ENCODE measurements at places on chromosomes 3 and 15.
A peak's percentile ranks its signal among the peaks of the same experiment; 100 is the strongest.

- no peak for DNase-seq
Measured at GRCh38 chr3:64975147-64975546, 287.3 kb upstream of the ADAMTS9 start.

DNA sequence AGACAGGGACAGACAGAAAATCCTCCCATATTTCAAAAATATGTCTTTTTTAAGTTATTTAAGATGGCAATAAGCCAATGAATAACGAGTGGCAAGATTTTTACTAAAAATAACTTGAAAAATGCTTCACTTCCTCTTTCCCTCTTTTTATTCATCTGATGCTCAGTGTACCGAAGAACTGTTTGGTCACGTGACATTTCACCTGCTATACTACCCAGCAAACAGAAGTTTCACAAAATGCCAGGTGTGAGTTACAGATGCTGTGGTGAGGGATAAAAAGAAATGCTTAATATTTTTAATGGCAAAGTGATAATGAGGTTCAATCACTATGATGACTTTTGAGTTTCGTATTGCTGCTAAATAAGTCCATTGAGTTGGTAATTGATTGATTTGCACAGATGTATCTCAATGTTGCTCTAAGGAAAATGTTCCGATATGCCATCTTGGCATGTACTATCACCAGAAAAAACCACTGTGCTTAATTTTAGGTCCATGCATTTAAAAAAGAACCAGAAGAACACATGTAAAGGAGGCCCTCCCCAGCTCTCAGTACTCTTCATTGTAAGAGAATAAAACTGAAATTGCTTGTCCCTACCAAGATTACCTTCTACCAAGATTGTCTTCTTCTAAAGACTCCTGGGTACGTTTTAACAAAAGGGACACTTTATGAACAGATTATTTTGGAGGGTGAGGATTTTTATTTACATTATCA, 26.0 kb upstream of the SEC62 start:
- no peak for DNase-seq

DNA sequence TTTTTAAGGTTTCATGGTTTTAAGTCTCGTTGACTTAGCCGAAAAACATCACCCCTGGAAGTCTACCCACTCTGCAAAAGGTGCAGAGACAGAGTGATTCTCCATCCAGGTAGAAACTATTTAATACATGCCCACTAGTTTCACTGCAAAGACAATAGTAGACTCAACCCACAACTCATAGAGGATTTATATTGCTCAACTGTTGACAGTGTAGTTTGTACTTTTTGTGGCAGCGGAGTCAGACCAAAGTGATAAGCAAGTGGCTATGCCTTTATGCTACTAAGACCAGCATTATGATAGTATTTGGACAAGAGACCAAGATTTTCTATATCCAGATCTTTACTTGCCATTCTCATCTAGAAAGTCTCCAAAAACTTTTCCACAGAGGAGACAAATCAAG, 98.8 kb upstream of the ZBTB20 start:
- no peak for DNase-seq

GRCh38 chr3:177852001-177852807, 654.9 kb upstream of the TBL1XR1 start:
- no peak for DNase-seq

GRCh38 chr15:69578787-69579583, 126.4 kb downstream of the RPLP1 start:
- DNase-seq, result no peak

DNA sequence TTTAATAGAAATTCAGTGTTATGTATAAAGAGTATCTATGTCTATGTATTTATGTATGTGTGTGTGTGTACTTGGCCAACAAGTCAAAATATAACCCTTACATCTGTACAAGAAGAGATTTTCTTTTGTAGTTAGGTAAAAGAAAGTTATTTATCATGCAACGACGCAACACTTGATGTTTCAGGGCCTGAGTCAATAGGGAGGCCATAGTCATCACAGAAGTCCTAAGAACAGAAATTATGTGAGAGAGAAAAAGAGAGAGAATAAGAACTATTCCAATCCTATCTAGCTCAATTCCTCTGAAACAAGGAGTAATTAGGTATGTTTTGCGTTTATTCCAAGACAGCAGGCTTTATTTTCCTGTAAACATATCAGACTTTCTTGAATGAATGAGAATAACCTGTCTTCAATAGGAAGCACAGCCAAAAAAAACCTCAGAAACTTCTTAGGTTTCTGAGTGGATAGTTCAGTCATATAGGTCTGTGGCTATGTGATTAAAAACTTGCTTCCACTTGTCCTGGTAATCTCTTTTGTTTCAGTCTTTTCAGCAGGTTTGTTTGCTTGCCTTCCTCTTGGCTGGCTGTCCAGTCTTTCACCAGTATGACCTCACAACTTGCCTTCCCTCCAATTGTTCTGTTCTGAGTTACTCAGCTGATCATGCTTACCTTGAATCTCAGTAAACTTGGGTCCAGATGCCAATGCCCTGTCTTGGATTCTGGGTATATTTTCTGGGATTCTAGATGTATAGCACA, 382.4 kb upstream of the GBE1 start:
- no peak for DNase-seq

DNA sequence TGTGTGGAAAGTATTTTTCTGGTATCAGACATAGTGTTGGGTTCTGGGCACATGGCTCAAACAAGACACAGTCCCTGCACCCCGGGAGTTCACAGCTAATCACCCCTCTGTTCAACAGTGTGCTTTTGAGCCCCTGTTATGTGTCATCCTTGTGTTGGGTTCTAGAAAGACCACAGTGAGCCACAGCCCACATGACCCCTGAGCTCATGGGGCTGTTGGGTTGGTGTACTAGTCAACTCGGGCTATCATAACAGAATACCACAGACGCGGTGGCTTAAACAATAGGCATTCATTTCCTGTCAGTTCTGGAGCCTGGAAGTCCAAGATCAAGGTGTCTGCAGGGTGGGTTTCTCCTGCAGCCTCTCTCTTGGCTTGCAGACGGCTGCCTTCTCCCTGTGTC, 100.0 kb downstream of the DNAJB8 start:
- no peak for DNase-seq

DNA sequence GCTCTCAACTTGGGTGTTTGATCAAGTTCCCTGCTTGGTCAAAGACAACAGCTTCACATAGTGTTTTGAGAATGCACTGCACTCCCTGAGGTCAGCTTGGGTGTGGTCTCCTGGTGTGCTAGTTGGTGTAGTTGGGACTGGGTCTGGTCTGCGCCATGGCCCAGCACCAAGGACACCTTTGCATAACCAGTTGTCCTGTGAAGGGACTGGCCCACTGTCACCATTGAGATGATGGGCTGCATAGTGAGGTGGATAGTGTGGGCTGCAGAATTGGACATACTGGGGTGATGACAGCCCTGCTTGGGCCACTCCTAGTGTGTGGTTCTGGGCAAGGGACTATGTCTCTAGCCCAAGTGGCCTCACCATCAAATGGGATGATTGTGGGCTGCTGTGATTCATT, 9.5 kb downstream of the RPSA start:
- DNase-seq, result no peak

DNA sequence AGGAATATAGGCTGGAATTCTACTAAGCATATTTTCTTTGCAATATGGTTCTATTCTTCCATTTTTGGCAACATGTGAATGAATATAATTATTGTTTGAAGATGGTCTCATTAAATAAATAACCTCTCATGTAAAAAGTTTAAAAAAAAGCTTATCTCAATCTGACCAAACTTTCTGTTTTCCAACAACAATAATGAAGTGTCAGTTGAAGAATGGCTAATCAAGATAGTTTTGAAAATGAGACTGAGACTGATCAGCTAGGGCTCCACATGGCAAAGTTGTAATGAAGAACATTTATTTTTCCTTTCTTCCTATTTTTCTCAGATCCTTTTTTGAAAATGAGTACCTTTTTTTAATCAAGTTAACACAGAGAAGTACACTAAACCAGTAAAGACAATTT, 117.4 kb downstream of the GALK2 start:
- no peak for DNase-seq

- DNase-seq, result no peak
Measured at GRCh38 chr15:42820811-42821210, 83.9 kb upstream of the CDAN1 start.

GRCh38 chr3:59285560-59285959, 235.7 kb upstream of the CFAP20DC start:
- no peak for DNase-seq

DNA sequence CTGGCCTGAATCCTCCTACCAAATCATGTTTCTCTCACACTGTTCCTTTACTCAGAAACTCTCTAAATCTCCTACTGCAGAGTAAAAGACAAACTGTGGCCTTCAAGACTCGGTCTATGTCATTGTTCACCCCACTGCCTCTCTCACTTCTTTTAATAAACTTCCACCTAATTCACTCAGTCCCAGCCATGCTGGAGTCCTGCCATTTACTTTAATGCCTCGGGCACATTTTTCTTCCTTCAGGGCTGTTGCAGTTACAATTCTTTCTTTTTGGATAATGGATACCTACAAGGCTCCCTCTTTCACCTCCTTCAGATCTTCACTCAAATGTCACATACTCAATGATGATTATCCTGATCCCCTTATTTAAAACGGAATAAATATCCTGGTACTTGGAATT, 955.6 kb downstream of the ROBO1 start:
- DNase-seq, result no peak

- DNase-seq, result no peak
Measured at GRCh38 chr3:36969540-36970432, 23.1 kb downstream of the EPM2AIP1 start.

DNA sequence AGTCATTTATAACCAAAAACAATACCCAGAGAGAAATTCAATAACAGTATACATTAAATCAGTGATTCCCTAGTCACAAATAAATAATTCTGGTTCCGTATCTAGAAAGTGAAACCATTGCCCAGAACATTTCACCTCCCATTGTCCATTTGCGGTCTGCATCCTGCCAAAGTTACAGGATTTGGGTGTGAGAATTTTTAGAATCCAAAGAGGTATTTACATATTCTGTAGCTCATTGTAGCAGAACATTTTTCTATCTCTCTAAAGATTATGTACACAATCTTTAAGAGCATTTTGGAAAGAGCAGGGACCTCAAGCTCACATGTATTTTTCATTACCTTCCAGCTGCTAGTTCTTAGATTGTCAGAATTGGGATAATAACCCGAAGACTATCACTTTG, 261.6 kb downstream of the CHL1 start:
- DNase-seq, result no peak

DNA sequence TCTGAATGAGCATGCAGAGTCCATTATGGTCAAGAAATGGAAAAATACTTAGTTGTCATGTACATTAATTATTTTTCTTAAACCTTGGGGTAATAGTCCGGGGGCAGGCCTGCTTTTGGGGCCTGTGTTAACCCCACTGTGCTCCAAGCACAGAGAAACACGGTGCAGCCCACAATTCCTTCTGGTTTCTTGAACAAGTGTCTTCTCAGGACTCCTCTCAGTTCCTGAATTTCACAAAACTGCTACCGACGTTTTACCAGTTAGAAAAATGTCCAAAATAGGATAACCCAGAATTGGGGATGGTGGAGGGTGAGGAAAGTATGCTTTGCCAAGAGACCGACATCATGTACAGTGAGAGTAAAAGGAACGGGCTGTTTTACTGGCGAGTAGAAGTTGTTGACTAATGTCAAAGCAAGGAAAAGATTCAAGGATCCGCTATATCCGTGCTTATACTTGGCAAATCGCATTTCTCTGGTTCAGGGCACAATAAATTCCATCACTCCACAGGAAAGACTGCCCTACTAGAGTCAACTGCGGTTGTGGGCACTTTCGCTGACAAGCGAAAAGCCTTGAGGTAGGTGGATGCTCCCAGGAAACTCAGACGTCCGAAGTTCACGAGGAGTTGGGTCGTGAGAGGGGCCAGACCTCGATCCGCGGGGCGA, 495 bp upstream of the NXPE3 start:
- no peak for DNase-seq

GRCh38 chr15:77855871-77856270, 221.6 kb downstream of the TBC1D2B start:
- DNase-seq, result no peak

GRCh38 chr3:133486658-133487057, 86.8 kb downstream of the BFSP2 start:
- no peak for DNase-seq

DNA sequence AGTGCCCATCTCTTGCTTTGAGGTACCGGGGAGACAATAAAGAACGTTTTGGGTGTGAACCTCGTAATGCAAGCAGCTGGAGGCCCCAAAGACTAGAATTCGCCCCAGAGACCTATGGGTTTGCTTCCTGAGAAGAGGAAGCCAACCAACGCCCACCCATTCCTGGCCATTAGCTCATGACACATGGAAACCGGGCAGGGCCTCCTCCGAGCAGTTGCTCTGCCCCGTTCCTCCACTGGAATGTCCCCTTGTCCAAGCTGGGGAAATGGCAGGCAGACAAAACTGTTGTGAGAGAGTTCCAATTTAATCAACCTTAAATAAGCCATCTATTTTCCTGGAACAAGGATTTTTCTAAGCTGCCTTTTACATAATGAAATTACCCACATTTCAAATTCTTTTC, 250.9 kb upstream of the IGF1R start:
- DNase-seq, result no peak

- DNase-seq, result peak; percentile 76
Measured at GRCh38 chr3:195271410-195272243, 668 bp upstream of the XXYLT1 start.

GRCh38 chr15:68463444-68463843, 31.5 kb upstream of the ITGA11 start:
- no peak for DNase-seq

DNA sequence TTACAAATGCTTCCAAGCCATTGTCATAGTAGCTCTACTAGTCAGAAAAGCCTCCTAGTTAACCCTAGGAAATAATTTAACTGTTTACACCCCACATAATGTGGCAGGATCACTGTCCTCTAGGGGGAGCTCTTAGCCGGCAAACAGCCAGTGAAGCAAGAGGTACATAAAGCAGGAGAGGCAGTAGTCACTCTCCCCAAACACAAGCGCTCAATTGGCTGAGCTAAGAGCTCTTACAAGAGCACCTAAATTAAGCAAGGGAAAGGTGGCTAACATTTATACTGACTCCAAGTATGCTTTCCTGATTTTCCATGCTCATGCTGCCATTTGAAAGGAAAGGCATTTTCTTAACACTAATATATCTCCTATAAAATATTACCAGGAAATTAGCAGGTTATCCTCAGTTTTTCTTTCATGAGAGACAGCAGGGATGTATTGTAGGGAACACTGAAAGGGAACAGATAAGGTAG, 37.6 kb downstream of the NCEH1 start:
- no peak for DNase-seq

DNA sequence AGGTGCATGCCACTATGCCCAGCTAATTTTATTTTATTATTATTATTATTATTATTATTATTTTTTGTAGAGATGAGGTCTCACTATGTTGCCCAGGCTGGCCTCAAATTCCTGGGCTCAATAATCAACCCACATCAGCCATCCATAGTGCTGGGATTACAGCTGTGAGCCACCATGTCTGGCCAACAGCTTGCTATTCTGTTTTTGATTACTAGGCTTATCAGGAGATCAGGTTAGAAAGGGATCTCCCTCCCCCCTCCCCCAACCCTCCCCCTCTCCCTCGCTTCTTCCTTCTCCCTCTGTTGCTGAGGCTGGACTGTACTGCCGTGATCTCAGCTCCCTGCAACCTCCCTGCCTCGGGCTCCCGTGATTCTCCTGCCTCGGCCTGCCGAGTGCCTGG, 8.6 kb downstream of the CLN6 start:
- no peak for DNase-seq

All from activated CD8-positive, alpha-beta memory T cell treated with anti-CD3 and anti-CD28 coated beads for 4 hours (primary cell).